ENCODE measurements at places on chromosomes 7 and 10.

GRCh38 chr10:30743586-30743985 lies 114.0 kb upstream of the LYZL2 start:
- DNase-seq = no peak

GRCh38 chr10:48332871-48333216 lies 26.4 kb downstream of the MAPK8 start:
- no peak for DNase-seq

GRCh38 chr10:125048094-125048864 lies 106.4 kb downstream of the ZRANB1 start:
- DNase-seq = peak; percentile 93

- peak; percentile 88 for DNase-seq
Observed at GRCh38 chr10:123614888-123615287, 51.3 kb upstream of the GPR26 start.

- DNase-seq = no peak
Observed at GRCh38 chr10:127195041-127195506, 1.3 kb downstream of the INSYN2A start.

DNA sequence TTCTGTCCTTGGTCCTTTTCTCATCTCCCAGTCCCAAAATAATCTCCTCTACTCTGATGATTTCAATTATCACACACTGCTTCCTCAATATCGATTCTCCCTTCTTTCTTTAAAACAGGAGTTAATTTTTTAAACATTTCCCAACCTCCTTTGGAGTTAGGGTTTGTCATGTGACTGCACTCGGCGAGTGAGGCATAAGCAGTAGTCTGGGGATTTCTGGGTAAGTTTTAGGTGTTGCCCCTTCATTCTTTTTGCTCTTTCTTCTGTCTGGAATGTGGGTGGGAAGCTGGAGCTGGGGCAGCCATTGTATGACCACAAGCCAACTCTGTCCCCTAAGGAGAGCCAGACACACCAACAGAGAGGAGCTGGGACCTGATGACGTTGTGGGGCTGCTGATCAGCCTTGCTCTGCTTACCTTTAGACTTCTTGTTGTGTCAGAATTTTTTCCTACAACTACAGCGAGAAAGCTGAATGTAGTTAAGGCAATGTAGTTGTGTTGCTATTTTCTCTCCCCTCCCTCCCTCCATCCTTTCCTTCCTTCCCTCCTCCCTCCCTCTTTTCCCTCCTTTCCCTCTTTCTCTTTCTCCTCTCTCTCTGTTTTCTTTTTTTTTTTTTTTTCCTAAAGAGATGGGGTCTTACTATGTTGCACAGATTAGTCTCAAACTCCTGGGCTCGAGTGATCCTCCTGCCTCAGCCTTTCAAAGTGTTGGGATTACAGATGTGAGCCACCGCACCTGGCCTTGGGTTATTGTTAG lies 6.5 kb upstream of the TSPAN14 start:
- DNase-seq = no peak

DNA sequence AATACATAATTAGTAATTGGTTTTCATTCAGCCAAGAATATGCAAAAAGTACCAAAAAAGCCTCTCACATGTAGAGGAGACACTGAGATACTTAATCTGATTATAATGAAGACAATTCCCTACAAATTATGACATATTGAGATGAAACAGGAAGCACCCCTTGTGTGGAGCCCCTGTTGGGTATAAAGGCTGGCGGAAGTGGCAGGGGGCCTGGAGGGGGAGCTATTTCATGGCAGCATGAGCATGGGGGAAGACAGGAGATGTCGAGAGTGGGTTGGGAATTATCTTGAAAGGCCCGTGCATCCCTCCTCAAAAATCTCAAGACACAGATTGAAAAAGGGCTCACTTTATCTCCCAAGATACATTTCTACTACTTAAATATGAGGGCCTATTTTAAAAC lies 96.9 kb downstream of the PIP4K2A start:
- no peak for DNase-seq

GRCh38 chr7:148192491-148192890 lies 398.1 kb upstream of the C7orf33 start:
- DNase-seq = no peak

DNA sequence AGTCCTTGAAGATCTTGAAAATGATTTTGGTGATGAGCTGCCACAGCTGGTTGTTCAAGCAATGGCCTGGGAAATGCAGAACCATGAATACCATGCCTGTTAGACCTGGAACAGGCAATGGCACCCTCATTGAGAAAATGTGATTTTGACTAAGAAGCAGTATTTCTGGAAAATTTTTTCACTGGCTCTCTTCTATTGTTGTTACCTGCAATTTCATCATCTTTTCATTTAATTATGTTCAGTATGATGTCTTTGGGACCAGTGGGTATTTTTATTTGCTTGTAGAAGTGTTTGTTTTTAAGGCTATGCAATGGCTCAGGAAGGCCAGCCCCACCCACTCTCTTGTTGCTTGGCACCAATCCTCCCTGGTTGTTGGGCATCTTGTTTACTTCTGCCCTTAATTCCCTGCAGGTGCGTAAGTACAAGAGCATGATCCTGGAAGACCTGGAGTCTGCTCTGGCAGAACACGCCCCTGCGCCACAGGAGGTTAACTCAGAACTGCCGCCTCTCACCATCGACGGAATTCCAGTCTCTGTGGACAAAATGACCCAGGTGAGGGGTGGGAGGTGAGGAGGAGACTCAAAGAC lies 78.6 kb downstream of the NRF1 start:
- DNase-seq = no peak

- DNase-seq = no peak
Observed at GRCh38 chr7:95517870-95518269, 32.1 kb downstream of the ASB4 start.

GRCh38 chr10:86673216-86673826 lies 5.0 kb downstream of the LDB3 start:
- no peak for DNase-seq

DNA sequence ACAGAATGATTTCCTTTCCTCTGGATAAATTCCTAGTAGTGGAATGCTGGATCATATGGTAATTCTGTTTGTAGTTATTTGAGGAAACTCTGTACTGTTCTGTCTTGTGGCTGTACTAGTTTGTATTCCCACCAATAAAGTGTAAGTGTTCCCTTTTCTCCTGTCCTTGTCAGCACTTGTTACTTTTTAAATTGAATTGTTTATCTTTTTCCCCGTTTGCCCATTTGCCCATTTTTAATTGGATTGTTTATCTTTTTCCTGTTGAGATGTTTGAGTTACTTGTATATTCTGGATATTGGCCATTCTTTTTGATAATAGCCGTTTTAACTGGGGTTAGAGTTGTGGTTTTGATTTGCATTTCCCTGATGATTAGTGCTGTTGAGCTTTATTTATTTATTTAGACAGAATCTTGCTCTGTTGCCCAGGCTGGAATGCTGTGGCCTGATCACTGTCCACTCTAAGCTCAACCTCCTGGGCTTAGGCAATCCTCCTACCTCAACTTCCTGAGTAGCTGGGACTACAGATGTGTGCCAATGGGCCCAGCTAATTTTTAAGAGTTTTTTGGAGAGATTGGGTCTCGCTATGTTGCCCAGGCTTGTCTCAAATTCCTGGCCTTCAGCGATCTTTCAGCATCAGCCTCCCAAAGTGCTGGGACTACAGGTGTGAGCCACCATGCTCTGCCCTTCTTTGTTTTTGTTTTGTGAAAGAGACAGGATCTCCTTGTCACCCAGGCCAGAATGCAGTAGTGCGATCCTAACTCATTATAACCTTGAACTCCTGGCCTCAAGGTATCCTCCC lies 23.0 kb downstream of the BMPR1A start:
- DNase-seq = no peak

DNA sequence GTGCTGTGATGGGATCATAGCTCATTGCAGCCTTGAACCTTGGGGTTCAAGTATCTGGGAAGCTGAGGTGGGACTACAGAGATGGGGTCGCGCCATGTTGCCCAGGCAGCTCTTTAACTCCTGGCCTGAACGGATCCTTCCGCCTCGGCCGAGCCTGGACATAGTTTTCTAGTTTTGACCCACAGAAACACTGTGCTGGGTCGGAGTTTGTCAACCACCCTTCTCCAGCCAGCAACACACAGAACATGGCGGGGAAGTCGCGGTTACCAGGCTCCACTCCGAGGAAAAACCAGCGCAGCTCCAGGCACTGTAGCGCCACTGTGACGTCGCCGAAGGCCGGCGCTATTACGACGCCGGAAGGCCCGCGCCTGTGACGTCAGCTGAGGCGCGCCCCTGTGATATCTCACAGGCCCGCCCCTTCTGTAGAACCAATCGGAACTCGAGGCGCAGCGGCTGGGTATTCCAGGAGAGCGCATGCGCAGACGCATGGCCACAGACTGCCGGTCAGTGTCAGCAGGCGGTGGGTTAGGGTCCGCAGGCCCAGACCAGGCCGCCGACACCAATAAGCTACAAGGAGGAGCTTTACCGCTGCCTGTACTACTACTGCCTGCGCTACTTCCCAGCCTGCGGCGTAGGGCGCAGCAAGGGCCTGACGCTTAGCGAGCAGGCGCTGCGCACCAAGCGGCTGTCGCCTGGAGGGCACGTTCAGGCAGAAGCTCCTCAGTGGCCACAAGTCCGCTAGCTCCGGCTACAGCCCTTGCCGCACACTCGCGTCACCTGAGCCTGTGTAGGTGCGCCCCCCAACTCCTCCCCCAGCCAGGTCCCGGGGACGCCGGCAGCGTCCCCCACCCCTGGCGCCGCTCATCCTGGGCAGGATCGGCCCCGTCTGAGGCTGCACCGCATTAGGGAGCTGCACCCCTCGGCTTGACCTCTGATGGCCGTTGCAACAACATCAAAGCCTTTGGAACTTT lies 135.2 kb upstream of the KCTD7 start:
- DNase-seq = peak; percentile 99

DNA sequence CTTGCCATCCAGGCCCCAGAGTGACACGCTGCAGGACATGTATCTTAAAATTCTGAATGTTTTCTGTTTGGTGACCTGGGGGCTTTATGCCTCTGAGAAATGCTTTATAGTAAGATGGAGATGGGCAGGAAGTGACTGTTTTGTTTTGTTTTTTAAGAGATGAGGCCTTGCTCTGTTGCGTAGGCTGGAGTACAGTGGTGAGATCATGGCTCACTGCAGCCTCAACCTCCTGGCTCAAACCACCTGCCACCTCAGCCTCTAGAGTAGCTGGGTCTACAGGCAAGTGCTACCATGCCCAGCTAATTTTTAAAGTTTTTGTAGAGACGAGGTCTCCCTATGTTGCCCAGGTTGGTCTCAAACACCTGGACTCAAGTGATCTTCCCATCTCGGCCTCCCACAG lies 20.6 kb downstream of the ZNF777 start:
- no peak for DNase-seq

DNA sequence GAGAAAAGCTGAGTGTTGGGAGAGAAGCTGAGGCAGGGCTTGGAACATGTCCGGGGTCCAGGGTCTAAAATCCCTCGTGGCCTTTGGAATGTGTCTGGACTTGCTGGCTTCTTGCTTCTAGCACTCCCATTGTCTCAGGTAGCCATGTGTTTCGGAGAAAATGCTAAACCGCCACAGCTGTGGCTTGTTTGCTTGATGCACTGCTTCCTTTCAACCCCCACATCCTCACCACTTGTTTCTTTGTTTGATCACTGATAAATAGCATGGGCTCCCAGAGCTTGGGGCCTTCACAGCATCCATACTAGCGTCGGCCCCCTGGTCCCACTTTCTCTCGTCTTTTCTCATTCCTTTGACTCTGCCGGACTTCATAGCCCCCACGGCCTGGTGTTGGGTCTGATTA lies 102.7 kb downstream of the ANKRD26 start:
- DNase-seq = no peak

- DNase-seq = no peak
Observed at GRCh38 chr7:123598657-123599056, 3.0 kb upstream of the ASB15 start.

DNA sequence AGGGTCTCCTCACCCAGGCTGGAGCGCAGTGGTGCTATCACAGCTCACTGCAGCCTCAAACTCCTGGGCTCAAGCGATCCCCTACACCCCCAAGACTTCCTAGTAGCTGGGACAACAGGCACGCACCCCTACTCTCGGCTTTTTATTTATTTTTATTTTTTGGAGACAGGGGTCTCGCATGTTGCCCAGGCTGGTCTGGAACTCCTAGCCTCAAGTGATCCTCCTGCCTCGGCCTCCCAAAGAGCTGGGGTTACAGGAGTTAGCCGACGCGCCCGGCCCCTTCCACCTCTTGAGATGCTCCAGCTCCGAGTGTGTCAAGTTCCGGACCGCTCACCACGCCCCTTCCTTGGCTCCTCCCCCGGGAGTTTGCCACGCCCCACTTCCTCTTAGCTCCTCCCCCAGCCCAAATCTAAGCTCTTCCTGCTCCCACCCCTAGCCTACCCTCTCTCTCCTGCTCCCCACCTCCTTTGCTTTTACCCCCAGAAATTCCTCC lies 6.3 kb downstream of the NAT16 start:
- DNase-seq = peak; percentile 28

GRCh38 chr7:117134889-117135552 lies 181.7 kb downstream of the ST7 start:
- DNase-seq = no peak

DNA sequence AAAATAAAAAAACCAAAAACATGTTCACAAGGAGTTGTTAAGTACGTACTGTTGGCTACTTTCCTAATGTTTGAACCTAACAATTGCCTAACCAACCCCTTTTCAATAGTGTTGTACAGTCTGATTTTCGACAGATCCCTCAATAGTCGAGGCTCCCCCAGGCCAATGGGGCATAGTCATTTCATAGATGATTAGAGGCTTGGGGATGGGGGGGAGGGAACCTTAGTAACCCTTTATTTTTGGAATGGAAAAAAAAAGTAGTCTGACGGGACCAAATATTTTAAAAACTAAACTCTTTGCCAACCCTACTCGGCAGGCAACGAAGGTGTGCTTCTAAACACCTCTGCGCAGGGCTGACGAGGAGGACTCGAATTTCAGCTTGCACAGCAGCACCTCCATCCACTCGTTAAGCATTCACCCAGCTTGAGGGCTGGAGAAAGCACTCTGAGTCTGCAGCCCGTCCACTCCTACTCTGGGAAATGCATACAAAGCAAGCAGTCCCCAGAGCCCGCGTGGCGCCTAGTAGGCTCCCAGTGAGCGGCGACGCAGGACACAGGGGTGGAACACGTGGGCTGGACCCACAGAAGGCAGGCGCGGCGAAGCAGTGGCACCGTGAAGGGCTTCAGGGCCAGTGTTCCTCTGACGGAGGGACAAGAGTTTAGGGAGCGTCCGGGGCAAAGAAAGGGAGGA lies 899 bp downstream of the PUS7 start:
- DNase-seq = peak; percentile 20

GRCh38 chr10:91774571-91774970 lies 23.7 kb upstream of the TNKS2 start:
- peak; percentile 98 for DNase-seq

DNA sequence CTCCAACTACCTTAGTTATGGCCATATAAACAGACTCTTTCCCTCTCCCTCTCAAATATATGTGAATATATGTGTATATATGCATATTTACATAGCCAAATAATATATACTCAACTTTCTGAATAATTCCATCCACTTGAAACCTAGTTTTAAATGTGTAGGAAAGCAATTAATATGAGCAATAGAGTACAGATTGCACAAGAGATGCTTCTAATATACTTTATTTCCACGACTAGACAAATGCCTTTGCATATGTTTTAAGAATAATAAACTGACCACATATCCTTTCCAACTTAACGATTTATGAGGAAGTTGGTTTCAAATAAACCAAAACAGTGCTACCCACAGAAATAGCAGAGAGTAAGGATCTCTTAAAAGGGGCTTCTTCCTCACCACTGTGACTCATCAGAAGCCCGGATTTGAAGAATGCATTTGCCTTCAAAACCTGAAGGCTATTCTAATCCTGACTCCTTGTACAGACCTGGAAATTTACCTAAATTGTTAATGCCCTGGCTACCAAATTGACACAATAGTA lies 266.3 kb downstream of the AHR start:
- DNase-seq = no peak

- DNase-seq = no peak
Observed at GRCh38 chr10:65950075-65950474, 975.8 kb upstream of the LRRTM3 start.

- DNase-seq = peak; percentile 80
Observed at GRCh38 chr7:130095812-130096211, 25.5 kb downstream of the KLHDC10 start.

Data from trophoblast cell (in vitro differentiated cells and primary cell).